ENCODE measurements at places on chromosomes 5 and 9.

DNA sequence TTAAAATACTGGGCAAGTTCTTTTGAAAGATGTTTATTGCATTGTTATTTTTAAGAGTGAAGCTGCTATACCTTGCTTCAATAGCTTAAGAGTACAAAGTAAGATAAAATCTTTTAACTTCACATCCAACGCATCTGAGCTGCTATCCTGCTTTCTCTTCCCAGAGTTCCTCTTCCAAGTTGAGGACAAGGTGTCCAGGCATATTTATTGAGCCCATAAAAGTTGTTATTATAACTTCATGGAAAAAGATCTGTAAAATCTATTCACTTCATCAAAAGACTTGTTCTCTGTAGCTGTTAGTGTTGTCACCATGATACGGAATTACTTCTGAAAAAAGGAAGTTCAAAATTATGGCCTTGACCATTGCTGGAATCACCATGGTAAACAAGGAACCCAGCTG, 306.2 kb upstream of the ELAVL2 start:
- no peak for DNase-seq

- DNase-seq = no peak
Measured at GRCh38 chr5:154199263-154199662, 8.7 kb downstream of the GALNT10 start.

DNA sequence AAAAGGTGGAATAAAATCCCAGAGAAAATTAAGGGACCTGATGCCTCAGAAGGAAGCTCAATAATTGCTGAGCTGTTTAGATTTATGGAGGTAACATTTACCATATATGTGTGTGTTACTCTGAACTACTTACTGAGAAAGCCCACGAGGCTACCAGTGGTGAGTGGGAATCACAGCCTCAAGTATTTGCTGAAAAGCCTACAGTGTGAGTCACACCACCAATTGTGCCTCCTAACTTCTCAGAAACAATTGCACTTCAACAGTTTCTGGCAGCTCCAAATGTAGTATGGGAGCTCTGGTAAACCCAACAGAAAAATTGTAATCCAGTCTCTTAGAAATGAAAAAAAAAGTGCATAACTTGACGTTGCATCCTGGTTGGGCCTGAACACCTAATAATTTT, 551.6 kb downstream of the PRDM9 start:
- DNase-seq = no peak

- no peak for DNase-seq
Measured at GRCh38 chr9:13175732-13176131, 103.8 kb downstream of the MPDZ start.

Data from esophagus muscularis mucosa (tissue), 4 donors.